ENCODE measurements at places on chromosomes 12 and 14.

- DNase-seq: no peak
Observed at GRCh38 chr12:118034429-118035189, 18.1 kb downstream of the RFC5 start.

DNA sequence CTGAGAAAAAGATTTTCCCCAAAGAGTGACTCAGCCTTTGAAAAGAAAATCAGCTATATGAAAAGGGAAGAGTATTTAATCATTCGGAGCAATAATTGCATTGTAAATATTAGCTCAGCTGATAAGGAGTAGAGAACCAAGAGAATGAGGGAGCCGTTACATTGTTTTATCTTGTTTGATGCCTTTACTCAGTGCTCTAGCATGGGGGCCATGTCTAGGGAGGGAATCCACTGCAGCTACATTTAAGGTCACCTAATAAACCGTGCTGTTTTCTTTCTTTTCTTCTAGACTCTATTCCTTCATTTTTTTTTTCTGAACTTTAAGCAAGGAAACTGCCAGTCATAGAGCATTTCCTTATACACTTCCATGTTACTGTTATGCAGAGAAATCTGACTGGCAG is 447.0 kb downstream of the DIO2 start:
- DNase-seq: no peak

- no peak for DNase-seq
Observed at GRCh38 chr12:42426746-42427145, 100.8 kb downstream of the PPHLN1 start.

GRCh38 chr12:45582986-45583659 is 146.4 kb upstream of the ARID2 start:
- DNase-seq: no peak

DNA sequence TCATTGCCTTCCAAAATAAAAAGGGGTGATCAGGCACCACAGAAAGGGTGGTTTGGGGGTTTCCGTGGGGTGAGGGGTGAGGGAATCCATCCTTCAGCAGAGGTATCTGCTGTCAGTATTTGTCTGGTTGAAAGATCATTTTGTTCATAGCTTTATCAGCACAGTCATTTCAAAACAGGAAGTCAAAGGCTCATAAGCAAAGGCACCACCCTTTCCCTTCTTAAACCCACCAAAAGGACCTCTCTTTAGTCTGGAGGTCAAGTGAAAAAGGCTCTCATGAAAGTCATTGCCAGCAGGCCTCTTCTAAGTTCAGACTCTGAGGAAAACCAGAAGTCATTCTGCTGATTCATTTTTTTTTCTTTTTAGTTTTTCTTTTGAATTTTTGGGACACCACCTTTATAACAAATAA is 6.2 kb downstream of the CHST11 start:
- no peak for DNase-seq

GRCh38 chr14:105929327-105930081 is 403.1 kb downstream of the TMEM121 start:
- DNase-seq: no peak

- no peak for DNase-seq
Observed at GRCh38 chr14:100142073-100143040, 17.1 kb downstream of the DEGS2 start.

- no peak for DNase-seq
Observed at GRCh38 chr12:108622421-108622820, 11.3 kb downstream of the SELPLG start.

DNA sequence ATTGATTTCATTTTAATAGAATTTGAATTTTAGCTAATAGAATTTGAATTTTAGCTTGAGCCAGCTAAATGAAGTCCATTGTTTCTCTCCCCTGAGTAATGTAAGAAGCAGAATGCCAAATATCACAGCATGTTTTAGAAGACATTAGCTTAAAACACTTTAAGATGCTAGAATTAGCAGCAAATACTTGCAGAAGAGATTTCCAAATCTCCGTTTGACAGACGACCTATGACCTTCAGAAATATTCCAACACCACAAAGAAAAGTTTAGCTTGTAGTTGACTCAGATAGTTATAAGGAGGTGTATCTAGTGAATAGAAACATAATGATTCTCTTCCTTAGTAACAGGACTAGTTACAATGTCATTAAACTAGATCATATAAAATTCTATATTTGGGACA is 51.7 kb upstream of the MYF6 start:
- no peak for DNase-seq

Measured in vagina (tissue), 2 donors.